Hepatocyte (in vitro differentiated cells): ENCODE measurements at places on chromosomes 12 and 14. TPM values are rescaled to one million over a fixed set of nuclear protein-coding genes. Genes with fewer than 3 reads are reported as not detected.
A peak's percentile ranks its signal among the peaks of the same experiment; 100 is the strongest.

DNA sequence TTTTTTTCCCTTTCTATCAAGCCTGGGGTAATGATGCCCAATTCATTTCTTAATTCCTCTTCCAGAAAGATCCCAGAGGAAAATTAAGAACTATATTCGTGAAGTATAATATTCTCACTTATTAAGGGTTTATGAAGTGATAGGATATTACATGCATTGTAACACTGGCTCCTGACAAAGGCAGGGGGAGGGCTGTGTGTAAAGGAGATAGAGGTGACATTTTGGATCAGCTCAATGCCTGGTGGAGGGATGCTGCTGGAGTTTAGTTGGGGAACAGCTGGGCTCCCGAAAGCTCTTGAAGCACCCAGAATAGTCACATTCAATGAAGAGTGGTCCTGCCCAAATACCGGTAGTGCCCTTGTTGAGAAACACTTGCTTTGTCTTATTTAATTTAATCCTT, 774 bp downstream of the SERPINA11 start:
- no peak for DNase-seq

Gene MUCL1
- not detected in 2 replicates for total RNA-seq

DNA sequence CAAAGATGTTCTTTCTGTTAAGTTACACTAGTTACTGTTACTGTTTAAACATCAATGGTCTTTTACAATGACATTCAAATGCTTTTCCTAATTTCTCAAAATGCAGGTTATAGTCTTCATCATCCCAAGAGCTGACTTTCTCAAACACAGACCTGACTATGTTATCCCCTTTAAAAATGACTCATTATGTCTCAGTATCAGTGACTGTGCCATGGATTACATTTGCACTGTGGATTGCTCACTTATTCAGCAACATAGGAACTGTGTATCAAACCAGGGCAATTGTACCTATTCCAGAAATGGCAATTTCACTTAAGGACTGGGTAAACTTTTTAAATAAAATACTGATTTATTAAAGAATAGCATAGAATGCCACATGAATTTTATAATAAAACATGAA, 630.2 kb upstream of the NOVA1 start:
- no peak for DNase-seq

DNA sequence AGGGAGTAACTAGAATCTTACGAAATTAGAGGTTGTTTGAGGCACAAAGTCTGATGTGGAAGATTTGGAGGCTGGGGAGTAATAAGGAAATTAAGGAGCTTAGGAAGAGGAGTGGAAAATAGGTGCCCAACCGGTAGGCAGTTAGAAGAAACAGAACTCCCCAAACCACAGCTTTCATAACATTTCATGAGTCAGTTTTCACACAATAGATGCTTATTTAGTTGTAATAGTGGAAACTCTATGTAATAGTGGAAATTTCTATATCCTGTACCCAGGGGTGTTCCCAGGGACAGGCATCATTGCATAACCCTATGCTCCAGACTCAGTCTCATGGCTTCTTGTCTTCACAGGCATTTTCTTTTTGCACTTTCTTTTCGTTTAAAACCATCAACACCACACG, 8.3 kb downstream of the C3AR1 start:
- DNase-seq = peak; percentile 38

Gene RACGAP1
- 22.1 and 22.2 TPM in 2 replicates for total RNA-seq
